ENCODE measurements at places on chromosomes 5 and 9. TPM values are rescaled to one million over a fixed set of nuclear protein-coding genes. Genes with fewer than 3 reads are reported as not detected.

DNA sequence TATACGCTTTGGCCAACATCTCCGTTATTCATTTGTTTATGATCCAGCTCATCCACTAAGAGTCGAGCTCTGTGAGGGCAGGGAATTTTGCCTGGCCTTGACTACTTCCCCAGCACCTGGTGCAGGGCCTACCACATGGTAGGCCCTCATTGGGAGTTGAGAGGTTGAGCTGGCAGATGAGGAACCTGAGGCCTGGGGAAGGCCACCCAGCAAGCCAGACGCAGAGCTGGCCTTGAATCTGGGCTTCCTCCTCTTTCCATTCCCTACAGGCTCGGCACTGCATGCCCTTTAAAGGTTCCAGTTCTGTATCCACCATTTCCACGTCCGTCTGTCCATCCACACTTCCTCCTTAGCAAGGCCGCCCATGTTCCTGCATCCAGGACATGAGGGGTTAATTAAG lies 24.2 kb downstream of the KCNMB1 start:
- no peak for DNase-seq

DNA sequence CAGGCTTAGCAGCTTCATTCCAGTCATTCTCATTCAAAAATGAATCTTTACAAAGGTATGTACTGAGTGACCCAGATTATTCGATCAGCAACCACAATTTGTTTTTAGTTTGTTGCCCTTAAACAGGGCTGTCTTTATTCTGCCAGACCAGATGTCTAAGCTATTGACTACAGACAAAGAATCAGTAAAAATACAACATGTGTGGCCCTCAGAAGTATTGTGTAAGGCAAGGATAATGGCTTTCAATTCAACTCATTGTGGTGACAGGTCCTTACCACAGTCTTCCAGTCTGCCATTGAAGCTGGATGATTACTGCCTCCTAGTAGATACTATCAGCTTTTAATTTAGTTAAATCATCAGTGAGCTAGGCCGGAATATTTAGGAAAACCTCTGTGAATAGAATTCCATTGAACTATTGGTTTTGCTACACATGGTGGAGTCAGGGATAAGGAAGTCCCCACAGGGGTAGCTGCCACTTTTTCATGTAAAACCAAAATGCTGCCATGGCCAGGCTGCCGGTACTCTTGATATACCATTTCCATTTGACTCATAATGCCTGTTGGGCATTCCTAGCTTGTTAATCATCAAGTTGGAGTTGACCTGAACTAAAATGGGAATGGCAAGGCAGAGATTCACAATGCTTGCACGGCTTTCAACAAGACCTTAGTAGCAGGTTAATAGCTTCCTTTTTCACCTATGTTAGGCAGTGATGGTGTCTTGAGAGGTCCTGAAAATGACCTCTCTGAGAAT lies 175.6 kb downstream of the MEF2C start:
- peak; percentile 76 for DNase-seq

DNA sequence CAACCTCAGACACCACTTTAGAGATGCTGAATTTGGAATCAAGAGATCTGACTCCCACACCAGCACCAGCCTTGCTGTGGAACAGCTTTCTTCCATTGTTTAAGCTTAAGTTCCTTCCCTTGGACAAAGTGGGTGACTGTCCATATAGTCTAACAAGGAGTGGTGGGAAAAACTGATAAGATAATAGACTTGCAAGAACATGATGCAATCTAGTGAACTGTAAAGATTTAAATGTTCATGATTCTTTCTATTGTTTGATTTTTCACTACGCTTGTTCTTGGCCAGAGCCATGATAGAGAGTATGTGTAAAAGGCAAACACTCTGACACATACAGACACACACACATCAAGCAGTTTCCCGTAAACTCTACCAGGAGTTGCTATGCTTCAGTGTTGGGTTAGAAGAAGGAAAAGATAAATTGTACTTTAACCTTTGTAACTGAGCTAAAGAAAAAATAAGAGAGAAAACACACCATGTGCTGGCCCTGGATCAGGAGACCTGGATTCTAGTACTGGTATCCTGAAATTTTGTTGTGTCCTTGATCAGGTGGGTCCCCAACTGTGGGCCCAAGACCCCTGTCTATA lies 94.3 kb downstream of the PAPPA start:
- DNase-seq, result no peak

GRCh38 chr5:54571462-54571861 lies 53.9 kb downstream of the SNX18 start:
- no peak for DNase-seq

- no peak for DNase-seq
Measured at GRCh38 chr5:93062548-93062947, 518.5 kb downstream of the NR2F1-AS1 start.

Gene PCDHGB5
- total RNA-seq, result 1.1 TPM
